Fibroblast of skin of back (primary cell): ENCODE measurements at places on chromosomes 2 and 18.
A peak's percentile ranks its signal among the peaks of the same experiment; 100 is the strongest.

DNA sequence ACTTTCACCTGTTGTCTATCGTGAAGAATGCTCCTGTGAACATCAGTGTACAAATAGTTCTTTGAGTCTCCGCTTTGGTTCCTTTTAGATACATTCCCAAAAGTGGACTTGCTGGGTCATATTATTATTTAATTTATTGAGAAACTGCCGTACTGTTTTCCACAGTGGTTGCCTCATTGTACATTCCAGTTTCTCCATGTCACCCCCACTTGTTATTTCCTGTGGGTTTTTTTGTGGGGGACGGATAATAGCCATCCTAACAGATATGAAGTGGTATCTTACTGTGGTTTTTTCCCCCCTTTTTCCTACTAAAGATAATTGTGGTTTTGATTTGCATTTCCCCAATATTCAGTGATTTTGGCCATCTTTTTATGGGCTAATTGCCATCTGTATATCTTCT is 53.8 kb downstream of the SMCHD1 start:
- no peak for DNase-seq

GRCh38 chr2:39604866-39605265 is 60.9 kb upstream of the TMEM178A start:
- DNase-seq: no peak

DNA sequence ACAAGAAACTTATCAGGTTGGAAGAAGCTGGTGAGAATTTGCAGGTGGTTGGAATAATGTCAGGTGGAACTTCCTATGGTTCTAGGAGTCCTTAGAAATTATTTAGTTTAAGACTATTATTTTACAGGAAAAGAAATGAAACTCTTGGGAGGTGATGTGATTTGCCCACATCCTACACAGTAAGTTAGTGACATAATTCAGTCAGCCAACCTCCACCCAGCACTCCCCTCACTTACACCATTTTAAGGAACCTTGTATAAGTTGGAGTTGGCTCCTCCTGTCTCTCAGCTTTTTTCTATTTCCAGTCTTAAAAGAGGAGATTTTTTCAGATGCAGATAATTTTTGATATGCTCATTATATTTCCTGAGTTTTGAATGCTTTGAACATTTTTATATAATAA is 86.4 kb downstream of the SKA1 start:
- DNase-seq: no peak

DNA sequence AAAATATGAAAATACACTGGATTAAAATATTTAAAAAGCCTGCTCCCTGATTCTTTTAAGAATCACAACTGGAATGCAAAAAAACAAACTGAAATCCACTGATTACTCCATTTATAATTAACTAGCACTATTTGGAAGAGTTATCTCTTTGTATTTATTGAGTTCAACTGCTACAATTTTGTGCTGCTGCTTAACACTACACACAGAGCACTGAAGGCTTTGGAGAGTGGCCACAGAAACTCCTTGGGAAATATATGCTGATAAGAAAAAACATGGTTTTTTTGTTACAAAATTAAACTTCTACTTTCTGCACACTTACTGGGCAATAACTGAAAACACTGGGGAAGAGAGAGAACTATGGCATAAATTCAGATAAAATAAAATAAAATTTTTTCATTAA is 19.8 kb upstream of the BZW1 start:
- no peak for DNase-seq

DNA sequence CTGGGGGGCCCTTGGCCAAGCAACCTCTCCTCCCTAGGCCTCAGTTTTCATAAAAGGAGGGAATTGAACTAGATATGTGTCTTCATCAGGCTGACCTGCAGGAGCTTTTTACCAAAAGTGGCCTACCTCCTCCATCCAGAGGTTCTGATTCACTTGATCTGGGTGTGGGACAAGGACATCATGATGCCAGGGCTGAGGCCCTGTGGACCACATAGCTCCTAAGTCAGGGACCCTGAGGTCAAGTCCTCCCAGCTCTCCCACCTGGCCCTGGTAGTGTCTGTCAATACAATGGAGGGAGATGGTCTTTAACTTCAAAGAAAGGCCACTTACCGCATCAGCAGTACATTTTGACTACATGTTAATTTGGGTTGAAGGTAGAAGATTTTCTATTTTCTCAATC is 10.4 kb downstream of the IL1RN start:
- no peak for DNase-seq

GRCh38 chr2:220504938-220505503 is 877.6 kb downstream of the SLC4A3 start:
- DNase-seq: peak; percentile 48

GRCh38 chr2:25063876-25064660 is 22.2 kb downstream of the EFR3B start:
- DNase-seq: no peak

GRCh38 chr2:122627388-122627787 is 871.9 kb downstream of the TSN start:
- DNase-seq: peak; percentile 25

DNA sequence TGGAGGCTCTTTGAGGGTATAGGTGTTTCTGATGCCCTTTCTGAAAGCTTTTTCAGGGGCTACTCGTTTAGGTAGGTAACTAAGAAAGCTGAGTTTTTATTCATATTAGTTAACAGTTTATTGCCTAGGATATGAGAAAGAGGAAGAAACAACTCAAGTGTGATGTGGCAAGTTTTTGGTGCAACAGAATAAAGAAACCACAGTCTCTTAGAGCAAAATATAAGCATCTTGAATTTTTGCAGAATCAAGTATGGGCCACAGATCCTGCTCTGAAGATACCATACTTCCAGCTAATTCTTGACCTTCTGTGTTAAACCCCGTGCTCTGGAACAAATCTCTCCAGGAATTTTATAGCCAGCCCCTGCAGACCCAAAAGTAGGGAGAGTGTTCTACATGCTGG is 147.7 kb upstream of the SLC1A4 start:
- DNase-seq: no peak

DNA sequence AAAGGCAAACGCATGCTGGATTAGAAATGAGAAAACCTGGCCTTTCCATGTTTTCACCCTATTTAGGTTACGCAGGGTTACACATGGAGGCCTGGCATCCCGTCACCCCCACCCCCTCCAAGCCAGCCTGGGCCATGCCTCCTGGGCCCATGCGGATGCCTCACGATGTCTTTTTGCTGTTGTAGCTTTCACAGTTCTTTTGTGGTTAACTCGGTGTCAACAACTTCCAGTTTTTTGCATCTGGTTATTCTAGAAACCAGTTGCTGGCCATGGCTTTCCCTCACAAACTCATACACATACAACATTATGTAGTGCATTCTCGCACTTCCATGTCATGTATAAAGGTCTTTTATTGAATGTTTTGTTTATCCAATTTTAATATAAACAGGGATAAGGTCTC is 204.9 kb upstream of the PXDN start:
- no peak for DNase-seq

DNA sequence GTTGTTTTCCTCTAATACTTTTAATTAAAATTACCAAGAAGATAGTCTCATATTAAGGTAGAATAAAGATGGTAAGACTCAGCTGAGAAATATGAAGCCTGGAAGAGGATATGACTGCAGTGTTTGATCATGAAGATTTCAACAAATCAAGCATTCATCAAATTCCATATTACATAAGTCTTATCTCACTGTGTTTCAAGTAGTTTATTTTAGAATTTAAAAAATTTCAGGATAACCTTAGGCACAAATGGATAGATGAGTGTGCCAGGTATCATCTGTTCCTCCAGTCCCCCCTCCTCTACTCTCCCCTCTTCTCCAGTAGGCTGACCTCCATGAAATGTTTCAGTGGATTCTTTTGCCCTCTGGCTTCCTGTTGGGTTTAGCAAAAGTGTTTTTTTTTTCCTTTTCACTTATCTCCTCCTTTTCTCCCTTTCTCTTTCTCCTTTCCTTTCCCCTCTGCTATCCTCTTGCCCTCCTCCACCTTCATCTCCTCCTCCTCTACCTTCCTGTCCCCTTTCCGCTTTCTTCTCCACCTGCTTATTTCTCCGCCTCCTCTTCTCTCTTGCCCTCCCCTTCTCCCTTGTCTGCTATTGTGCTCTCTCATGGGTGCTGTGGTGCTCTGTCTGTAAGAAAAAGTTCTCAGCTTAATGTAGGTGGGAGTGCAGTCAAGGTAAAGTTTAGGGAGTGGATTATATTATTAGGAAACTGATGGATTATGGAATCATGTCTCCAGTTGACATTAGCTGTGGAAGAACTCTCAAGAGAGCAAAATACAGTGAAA is 72.8 kb downstream of the ABI2 start:
- peak; percentile 40 for DNase-seq

GRCh38 chr2:27221166-27221565 is 4.0 kb downstream of the CAD start:
- DNase-seq: no peak

- DNase-seq: peak; percentile 65
Measured at GRCh38 chr2:235860871-235861270, 307.3 kb downstream of the GBX2 start.

- no peak for DNase-seq
Measured at GRCh38 chr18:3773303-3773702, 323.3 kb downstream of the TGIF1 start.

DNA sequence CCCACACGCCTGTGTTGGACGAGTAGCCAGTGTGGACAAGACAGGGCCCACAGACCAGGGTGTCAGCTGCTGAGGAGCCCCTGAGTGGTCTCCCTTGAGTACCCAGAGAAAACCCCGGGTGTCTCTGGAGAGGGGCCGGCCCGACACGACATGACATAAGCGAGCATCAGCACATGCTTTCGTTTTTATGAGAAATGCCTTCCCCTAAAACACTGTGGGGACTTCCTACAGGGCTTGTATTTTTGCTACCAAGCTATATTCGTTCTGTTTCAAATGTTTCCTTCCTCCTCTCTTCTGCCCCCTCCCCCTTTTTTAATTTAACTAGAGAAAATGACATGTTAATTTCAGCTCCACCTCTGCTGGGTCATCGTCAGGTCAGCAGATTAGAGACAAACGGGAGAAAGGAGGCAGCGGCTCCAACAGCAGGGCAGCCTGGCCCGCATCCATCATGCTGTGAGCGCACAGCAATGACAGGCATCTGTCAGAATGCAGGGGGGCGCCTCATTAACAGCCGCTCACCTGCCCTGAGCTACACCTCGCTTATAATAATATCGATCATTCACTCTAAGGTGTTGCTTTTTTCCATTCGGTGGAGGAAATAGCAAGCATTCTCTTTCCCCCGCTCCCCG is 286.2 kb downstream of the ZNF516 start:
- DNase-seq: no peak

- DNase-seq: no peak
Measured at GRCh38 chr2:65031341-65032018, 24.7 kb upstream of the CEP68 start.

- DNase-seq: peak; percentile 90
Measured at GRCh38 chr18:68244786-68245185, 470.1 kb downstream of the TMX3 start.

DNA sequence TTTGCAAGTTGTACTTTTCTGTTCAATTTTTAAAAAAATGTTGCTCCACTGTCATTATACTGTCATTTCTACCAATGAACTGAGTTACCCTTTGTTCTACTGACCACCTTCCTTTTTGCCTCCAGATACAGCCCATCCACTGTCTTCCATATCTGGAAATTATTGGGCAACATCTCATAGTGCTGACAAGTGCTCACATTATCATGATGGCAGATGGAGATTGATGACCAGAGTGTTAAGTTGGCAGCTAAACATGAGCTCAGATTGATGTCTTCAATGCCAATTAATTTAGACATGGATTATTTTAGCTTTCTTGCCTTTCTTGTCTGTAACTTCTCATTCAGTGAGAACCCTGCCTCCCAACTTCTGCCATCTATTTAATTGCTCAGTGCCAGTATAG is 76.6 kb downstream of the KIAA1328 start:
- DNase-seq: no peak

DNA sequence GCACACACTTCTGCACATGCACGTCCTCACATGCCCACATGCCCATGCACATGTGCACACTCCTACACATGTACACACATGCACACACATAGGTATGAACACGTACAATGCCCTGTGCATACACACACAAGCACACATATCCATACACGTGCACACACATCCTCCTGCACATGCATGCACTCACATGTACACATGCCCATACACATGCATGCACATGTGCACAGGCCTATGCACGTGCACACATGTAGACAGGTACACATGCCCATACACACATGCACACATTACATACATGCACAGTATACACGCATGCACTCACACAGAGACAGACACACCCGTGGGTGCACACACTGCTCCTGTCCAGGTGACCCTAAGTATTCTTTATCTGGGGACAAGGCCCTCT is 34.3 kb downstream of the GPC1 start:
- no peak for DNase-seq

- no peak for DNase-seq
Measured at GRCh38 chr2:79292958-79293315, 133.4 kb upstream of the REG3A start.

DNA sequence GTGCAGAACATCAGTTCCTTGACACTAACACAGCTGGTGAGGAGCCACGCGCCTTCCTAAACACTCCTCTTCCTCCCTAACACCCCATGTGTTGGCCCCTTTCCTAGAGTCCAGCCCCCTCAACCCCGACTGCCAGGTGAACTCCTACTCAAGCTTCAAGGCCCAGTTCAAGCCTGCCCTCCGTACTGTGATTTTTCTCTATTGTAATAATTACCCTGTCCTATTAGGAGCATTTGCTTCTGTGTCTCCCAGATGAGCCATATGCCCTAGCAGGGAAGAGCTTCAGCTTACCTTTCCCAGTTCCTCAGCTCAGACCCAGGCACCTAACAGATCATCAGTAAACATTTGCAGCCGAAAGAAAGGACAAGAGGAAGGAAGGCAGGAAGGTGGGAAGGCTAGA is 130.6 kb upstream of the SALL3 start:
- no peak for DNase-seq

DNA sequence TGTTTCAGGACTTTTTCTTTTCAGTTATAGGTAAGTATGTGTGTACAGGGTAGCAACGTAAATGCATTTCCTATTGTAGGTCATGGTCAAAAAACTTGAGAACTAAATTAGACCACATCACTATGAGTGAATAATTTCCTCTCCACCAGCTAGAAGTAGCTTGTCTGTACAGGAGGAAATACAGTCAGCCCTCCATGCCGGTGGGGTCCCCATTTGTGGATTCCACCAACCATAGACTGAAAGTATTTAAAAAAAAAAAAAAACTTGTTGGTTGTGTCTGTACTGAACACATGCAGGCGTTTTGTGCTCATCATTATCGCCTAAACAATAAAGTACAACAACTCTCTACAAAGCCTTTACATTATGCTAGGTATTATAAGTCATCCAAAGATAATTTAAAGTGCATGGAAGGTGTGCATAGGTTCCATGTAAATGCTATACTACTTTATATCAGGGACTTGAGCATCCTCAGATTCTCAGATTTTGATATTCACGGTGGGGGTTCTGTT is 94.2 kb upstream of the NDUFV2 start:
- no peak for DNase-seq

- peak; percentile 68 for DNase-seq
Measured at GRCh38 chr2:102080451-102081242, 61.9 kb upstream of the IL1R1 start.

- peak; percentile 65 for DNase-seq
Measured at GRCh38 chr2:210955591-210955990, 399.2 kb downstream of the CPS1 start.
